ENCODE measurements at places on chromosomes 1 and 21.
A peak's percentile ranks its signal among the peaks of the same experiment; 100 is the strongest.

DNA sequence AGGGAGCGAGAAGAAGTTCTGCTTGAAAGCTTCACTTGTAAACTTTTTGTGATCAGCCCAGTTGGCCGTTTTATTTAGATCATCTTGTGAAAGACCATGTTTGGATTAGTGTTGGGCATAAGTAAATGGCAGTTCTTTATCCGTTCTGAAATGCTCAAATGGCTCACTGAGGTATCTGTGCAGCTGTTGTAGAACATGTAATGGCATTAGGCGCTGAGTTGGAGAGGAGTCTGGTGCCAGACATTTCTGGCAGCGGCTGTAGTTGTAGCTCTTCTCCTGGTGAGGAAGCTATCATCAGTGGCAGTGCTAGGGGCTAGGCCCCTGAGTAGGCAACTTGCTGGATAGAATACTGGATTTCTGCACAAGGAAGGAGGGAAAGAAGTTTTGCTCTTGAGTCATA lies 321.6 kb downstream of the LMO4 start:
- no peak for DNase-seq

GRCh38 chr1:226782845-226783601 lies 43.9 kb upstream of the ITPKB start:
- no peak for DNase-seq

- no peak for DNase-seq
Measured at GRCh38 chr1:77704736-77705135, 22.3 kb upstream of the ZZZ3 start.

DNA sequence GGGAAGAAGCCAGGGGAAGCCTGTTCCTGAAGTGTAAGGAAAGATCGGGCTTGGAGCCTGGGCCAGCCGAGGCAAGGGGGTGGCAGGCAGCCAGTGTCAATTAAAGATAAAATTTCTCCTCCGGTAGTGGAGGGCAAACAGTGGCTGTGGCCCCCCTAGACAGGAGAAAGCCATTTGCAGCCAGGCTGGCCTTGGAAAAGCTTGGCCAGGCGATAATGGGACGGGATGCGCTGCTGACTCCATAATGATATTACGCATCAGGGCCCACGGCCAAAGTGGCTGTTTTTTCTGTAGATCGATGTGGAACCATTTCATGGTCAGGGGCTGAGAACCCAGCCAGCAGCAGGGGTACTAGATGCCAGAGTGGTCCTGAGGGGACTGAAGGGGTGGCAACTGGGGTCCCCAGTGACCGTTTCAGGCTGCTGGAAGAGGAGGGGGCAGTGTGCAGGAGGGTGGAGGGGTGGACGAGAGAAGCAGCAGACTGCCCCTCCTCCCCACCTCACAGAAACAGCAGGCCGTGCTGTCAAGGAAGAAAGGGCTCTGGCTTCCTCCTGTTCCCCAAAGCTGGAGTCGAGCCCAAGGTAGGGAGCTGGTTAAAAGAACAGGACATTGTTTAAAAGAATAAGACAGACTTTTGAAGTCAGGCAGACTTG lies 25.2 kb downstream of the KCNC4 start:
- DNase-seq = no peak

DNA sequence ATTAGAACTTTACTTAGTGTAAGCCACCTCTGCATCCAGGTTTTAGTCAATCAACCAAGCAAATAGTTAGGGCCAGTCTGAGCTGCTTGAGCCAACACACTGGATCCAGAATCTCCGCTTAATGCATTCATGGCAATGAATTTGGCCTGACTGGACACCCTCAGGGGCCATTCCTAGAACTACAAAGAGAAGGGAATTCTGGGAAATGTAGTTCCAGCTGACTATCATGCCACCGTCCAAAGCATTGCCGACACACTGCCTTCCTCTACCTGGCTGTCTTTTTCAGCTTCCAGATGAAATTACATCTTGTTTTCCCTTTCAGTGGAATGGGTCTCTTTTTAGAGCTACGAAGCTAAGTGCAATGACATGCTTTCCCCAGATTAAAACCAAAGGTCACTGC lies 163.0 kb upstream of the IGSF21 start:
- DNase-seq = no peak

DNA sequence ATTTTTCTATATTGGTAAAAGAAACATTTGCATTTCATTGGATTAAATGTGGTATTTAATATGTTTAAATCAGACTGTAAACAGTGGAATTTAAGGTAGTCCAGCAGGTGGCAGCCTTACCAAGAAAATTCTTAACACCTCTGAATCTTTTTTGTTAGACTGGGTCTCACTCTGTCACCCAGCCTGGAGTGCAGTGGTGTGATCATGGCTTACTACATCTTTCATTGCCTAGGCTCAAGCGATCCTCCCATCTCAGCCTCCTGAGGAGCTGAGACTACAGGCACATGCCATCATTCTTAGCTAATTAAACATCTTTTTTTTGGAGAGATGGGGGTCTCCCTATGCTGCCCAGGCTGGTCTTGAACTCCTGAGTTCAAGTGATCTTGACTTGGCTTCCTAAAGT lies 98.8 kb downstream of the RABGAP1L start:
- DNase-seq = peak; percentile 56

DNA sequence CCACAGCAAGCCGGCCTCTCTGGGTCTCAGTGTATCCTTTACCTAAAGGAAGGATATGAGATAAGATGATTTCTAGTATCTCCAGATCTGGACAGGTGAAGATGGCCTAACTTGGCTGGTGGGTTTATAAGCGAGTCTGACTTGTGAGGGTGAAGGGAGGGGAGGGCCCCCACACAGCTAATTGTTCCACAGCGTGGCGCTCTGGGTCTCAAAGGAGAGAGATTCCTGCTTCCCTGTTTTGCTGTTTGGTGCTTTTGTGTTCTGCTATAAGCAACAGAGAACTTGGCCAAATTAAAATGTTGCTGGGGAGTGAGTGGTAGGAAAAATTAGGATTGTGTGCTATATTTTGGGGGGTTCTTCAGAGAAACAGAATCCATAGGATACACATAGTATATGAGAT lies 28.9 kb upstream of the NLRP3 start:
- DNase-seq = no peak

GRCh38 chr1:9150582-9151327 lies 21.9 kb upstream of the GPR157 start:
- no peak for DNase-seq

- DNase-seq = no peak
Measured at GRCh38 chr1:21671915-21672314, 2.8 kb upstream of the RAP1GAP start.

- DNase-seq = no peak
Measured at GRCh38 chr1:48596046-48596445, 124.0 kb upstream of the SPATA6 start.

DNA sequence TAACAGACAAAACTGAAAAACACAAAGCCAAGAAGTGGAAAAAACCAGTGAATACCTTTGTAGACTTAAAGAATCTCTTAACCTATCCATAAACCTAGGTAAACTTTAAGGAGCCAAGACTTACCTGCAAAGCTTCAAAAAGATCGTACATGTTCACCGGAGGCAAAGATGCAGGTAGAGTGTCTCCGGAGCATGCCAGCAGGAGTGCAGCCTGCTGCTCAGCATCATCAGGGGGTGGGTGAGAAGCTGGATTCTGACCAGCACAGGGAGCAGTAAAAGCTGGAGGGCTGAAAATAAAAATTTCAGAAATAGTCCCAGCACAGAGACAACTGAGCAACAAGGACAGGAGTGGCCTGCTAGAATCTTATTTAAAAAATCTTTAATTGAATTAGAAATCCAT lies 18.1 kb downstream of the TADA1 start:
- DNase-seq = no peak

DNA sequence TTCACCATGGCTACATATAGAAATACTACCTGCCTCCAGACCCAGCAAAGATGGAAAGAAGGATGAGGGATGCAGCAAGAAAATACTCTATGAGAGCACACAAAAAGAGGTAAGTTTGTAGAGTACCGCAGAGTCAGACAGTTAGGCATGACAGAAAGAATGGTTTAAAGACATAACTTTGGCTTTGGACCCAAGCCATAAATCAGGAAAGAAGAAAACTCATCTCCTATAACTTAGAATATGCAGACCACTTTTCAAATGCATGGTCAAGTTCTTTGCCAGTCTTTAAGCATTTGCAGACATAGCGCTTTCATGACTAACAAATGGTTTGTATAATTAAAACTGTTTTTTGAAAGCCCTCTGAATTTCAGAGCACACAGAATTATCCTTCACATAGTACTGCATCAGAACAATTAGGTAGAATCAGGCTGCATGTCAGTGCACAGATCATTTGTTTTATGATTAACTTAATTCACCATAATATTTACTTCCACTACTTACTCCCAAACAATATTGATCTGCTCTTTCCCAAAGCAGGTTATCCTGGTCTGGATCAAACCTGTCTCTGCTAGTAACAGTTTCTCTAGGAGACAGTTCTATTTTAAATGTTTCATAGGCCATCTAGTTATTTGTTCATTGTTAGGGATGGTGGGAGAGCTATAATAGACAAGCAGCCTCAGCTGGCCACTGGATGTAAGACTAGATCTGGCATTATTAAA lies 280.7 kb upstream of the NR5A2 start:
- no peak for DNase-seq

DNA sequence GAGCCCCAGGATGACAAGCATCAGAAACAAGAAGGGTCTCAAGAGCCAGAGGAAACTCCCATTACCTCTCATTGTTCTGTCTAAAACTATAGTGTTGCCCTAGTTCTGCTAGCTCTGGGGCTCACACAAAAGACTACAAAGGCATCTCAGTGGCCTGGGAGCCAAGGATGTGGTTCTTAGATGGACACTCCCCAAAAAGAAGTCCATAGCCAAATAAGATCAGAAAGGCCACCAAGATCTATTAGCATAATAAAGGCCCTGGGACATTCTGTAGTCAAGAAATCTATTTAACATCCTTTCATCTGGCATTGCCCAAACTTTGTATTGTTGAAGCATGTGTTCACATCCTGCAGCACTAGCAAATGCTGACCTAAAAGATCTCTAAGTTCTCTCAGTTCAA lies 99.5 kb downstream of the EDEM3 start:
- no peak for DNase-seq

DNA sequence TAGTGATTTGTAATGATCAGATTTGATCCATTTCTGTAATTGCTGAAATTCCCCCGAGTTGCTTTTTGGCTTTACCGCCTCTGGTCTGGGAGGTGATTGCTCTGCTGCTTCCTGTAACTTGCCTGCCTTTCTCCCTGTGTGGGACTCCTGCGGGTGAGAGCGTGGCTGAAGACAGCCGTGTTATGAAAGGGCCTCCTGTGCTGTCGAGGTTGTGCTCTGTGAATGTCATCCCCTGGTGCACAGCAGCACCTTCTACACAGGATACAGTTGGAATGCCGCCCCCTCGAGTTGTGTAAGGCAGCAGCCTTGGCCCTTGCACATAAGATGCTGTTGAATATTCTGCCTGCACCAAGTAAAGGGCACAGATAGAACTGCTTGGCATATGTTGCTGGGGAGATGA lies 5.9 kb downstream of the SOD1 start:
- DNase-seq = peak; percentile 32

DNA sequence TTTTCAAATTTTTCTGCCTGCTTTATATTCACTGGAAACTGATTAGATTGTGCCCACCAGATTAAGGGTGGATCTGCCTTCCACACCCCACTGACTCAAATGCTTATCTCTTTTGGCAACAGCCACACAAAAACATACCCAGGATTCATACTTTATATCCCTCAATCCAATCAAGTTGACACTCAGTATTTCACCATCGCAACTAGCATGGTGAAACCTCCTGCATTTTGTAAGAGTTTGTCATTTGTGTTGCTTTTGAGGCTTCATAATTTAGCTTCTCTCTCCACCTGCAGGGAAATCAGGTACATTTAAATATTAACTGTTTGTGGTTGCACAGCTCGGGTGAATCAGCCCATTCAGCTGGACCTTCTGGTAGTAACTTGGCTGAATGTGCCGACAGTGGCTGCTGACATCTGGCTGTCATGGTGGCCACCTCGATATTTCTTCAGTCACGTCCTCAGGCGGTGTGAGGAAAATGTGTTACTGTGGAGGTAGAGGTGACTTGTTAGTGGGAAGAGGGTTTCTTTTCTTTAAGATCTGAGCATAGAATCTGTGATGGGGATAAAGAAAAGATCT lies 224.0 kb downstream of the PTBP2 start:
- DNase-seq = no peak

DNA sequence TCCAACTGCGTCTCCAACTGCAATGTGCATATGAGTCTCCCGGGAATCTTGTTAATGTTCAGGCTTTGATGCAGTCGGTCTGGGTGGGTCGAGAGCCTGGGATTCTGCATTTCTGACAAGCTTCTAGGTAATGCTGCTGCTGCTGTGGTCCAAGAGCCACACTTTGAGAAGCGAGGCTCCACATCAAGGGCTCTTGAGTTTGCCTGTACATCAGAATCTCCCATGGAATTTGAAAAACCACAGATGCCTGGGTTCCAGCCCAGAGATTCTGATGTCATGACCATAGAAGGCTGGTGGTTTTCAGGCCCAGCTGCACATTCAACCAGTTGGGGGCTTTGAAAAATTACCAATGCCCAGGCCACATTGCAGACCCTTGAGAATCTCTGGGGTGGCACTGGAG lies 93.9 kb upstream of the TARDBP start:
- DNase-seq = no peak

Measured in stimulated activated CD4-positive, alpha-beta T cell treated with anti-CD3 and anti-CD28 coated beads, Interleukin-2, amount 100 ng/mL, for 24 hours (primary cell).